ENCODE measurements at places on chromosomes 16 and 17.

GRCh38 chr17:142102-142661, 4.8 kb downstream of the SCGB1C2 start:
- DNase-seq: no peak

- peak; percentile 80 for DNase-seq
Observed at GRCh38 chr16:30395155-30395991, at the start of gene ZNF48. Gene ZNF48, plus strand, starts transcription at chr16:30395420. Its CDS starts 375 bp downstream, at chr16:30395795.

DNA sequence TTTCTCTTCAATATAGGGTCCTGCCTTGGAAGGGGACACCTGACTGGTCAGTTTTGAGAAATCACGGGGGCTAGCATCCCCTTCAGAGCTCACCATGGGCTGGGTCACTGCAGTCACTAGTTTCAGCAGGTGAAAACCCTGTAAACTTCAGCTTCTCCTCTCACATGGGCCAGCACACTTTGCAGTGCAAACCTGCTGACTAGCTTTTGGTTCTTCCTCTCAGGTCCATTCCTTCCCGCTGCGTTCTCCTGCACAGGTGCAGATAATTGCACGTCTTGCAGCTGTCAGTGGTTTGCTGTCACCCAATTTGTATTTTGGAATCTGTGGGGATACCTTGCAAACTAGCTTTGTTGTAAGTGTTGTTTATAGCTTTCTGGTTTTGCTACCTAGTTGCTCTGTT, 95.1 kb downstream of the LYRM1 start:
- no peak for DNase-seq

GRCh38 chr17:79978548-79978855, 57.2 kb downstream of the TBC1D16 start:
- no peak for DNase-seq

GRCh38 chr16:81738783-81739496, 40.2 kb upstream of the PLCG2 start:
- no peak for DNase-seq

GRCh38 chr16:81142864-81143263, 46.7 kb upstream of the GCSH start:
- DNase-seq: no peak

GRCh38 chr17:57484081-57484666, 227.9 kb downstream of the MSI2 start:
- DNase-seq: no peak

GRCh38 chr16:1177750-1178149, 24.8 kb downstream of the CACNA1H start:
- DNase-seq: no peak

DNA sequence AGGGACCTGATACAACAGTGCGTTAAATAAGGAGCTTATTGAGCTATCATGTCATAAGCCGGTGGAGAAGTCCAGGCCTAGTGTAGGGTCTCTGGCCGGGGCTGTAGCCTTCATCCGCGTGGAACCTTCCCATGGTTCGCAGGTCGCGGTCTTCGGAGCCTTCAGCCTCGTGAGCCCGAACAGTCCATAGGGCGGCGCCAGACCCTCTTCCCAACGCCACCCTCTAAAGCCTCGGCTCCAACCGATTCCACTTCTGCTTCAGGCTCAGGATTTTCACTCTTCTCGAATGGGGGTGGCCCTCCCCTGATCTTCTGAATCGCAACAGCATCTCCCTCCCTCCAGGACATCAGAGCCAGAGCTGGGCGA, 10.3 kb upstream of the BRCA1 start:
- DNase-seq: no peak

GRCh38 chr17:17186051-17186450, 20.1 kb downstream of the PLD6 start:
- peak; percentile 9 for DNase-seq

DNA sequence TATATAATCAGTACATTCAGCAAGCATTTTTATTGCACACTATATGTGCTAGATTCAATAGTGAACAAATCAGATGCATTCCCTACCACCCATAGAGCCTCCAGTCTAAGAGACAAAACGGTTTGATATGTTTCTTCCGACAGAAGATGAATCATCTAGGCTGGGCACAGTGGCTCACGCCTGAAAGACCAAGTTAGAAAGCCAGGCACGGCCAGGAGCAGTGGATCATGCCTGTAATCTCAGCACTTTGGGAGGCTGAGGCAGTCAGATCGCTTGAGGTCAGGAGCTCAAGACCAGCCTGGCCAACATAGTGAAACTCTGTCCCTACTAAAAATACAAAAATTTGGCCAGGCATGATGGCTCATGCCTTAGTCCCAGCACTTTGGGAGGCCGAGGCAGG, 18.3 kb upstream of the COPRS start:
- no peak for DNase-seq

- DNase-seq: no peak
Observed at GRCh38 chr17:69907132-69907847, 167.7 kb upstream of the KCNJ16 start.

DNA sequence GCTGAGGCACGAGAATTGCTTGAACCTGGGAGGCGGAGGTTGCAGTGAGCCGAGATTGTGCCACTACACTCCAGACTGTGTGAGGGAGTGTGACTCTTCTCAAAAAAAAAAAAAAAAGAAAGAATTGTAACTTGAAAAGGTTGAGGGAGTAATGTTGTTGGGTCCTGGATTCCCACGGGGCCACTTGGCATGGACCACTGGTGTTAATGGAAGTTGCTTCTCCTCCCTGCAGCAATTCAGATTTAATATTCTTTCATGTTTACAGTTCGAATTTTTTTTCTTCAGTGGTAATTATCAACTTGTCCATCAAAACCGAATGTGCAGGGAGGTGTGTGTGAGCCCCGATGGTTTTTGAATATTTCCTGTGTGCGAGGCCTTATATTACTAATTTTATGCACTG, 7.2 kb downstream of the EPN2 start:
- DNase-seq: peak; percentile 75

- no peak for DNase-seq
Observed at GRCh38 chr17:7139400-7139799, 24.8 kb upstream of the ASGR2 start.

DNA sequence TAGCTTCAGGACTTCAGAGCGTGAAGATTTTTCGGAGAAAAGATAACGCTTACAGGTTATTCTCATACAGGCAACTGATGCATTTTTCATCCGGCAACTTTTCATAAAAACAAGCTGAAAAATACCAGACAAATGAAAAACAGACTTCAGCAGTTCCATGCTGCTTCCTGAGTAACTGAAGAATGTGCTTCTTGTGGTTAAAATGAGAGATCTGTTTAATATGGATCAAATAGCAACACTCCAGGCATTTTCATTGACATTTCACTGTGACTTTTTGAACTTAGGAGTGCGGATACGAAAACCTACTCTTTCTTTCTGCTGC, 705 bp upstream of the PITPNC1 start:
- DNase-seq: no peak

- no peak for DNase-seq
Observed at GRCh38 chr17:47945529-47946508, 4.4 kb downstream of the PNPO start.

GRCh38 chr16:31471241-31471874, 594 bp upstream of the TGFB1I1 start:
- DNase-seq: no peak

- DNase-seq: no peak
Observed at GRCh38 chr16:86491640-86492023, 18.7 kb upstream of the FOXF1 start.

DNA sequence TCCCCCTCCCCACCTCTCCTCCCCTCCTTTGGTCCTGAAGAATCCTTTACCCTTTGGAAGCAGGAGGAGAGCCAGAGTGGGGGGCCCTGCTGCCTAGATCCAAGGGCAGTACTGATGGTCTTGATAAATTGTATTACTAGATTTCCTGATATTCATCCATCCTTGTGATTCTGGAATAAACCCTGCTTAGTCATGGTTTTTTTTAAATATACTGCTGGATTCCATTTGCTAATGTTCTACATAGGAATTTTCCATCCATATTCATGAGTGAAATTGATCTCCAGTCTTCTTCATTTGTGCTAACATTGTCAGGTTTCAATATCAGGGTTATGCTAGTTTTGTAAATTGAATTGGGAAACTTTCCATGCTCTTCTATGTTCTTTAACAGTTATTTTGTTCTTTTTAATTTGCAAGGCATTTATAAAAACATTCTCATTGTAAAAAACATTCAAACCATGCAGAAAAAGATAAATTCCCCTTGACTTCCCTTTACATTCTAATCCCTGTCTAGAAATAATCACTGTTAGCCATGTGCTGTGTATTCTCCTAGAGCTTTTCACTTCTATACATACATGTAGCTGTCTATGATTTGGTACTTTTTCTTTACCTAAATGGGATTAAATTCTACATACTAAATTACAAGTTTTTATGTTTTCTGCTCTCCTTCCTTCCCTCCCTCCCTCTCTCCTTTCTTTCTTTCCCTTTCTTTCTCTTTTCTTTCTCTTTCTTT, 56.7 kb downstream of the CCDC42 start:
- DNase-seq: no peak

DNA sequence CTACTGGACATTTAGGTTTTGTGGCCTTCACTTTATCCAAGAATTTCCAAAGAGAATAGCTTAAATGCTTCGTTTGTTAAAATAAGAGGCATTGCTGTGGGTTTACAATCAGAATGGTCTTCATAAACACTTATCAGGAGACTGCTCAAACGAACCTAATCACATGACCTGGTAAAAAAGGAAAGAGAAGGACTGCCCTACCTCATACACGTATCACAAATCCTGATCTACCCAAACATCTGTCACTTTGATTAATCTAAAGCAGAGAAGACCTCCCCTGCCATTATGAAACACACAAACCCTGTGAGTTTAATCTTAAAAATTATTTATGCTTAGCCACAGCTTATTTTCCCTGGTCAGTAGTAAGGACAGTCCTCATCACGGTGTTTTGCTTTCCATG, 76.6 kb downstream of the PARN start:
- DNase-seq: no peak

GRCh38 chr17:8117980-8118768, at the start of gene ALOXE3:
Gene ALOXE3, minus strand, starts transcription at chr17:8118514. Its CDS starts 524 bp downstream, at chr17:8117990.
- peak; percentile 84 for DNase-seq
